ENCODE measurements at places on chromosomes 5 and 9. TPM values are rescaled to one million over a fixed set of nuclear protein-coding genes. Genes with fewer than 3 reads are reported as not detected.

Gene ZFR
- total RNA-seq = 94.0 TPM

Gene DIPK1B
- total RNA-seq = 121 TPM

Gene PSAT1
- 65.0 TPM for total RNA-seq

Gene TYRP1
- 0.66 TPM for total RNA-seq

Gene RNF208
- total RNA-seq = 0.43 TPM

Gene TNFAIP8
- 14.9 TPM for total RNA-seq

Gene C9
- 0.13 TPM for total RNA-seq

Gene GABRA1
- not detected for total RNA-seq

Gene FOXD4L3
- total RNA-seq = 0.27 TPM

Gene PRRX2
- total RNA-seq = not detected

Gene TNFSF15
- total RNA-seq = 0.50 TPM

Gene CCDC171
- 2.9 TPM for total RNA-seq

Gene ALDH1A1
- total RNA-seq = 57.0 TPM
